ENCODE measurements at places on chromosomes 16 and 17.

GRCh38 chr17:16989230-16989952 lies 17.5 kb upstream of the TNFRSF13B start:
- DNase-seq, result no peak

DNA sequence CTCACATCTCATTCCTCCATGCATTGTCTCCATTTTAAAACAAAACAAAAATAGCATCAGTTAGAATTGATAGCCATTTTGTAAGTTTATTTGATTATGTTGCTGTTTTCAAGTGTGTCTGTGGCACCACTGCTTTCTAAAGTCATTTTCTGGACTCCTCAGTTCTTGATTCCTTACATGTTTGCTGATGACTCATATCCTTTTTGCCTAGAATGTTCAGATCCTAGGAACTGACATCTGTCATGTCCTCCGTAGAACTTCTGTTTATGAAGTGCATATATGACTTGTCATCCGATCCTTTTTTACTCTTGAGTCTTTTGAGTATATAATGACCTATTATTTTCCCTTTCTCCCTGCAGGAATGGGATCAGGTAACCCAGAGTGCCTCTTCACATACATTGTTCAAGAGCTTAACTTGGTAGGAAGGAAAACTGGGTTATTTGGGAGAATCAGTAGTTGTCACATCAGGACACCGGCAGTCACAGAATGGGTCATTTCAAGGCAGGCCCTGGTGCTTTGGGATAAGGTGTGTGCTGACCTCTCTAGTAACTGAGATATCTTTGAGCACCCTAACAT lies 69.2 kb downstream of the MAP2K4 start:
- no peak for DNase-seq

GRCh38 chr16:19484096-19484495 lies 37.8 kb downstream of the GDE1 start:
- no peak for DNase-seq

GRCh38 chr16:80350061-80350460 lies 190.7 kb upstream of the DYNLRB2 start:
- no peak for DNase-seq

DNA sequence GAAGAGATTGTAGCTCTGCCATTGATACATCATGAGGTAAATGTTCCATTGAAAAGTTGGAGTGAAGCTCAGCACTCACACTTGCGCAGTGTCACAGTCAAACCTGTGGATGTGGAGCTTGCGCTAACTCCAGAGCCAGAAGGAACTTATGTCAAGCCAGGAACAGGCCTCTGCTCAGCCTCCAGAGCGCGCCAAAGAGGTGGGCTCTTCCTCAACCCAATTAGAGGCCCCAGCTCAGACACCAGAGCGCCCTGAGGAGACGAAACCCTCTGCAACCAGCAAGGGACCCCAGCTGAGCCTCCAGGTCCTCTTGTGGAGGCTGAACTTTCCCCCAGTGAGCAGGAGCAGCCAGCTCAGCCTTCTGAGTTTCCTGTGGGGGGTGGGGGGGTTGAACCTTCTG lies 61.5 kb upstream of the FBXO47 start:
- DNase-seq, result no peak

DNA sequence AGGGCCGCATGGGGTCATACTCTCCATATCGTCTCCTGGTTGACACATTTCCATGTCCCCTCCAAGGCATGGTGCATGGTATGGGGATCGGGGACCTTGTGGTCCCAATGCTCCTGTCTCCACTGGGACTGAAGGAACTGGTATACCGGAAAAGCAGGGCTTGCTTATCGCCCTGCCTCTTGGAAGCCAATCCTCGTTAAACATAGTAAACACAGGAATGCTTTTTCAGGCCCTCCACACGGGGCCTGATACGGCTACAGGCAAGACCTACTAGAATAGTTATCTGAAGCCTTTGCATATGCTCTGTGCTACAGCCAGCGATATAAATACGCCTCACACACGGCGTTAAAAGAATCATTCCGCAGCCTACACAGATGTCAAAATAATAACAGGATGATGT lies 159.5 kb downstream of the SHISA9 start:
- no peak for DNase-seq

- DNase-seq, result no peak
Measured at GRCh38 chr16:56263711-56264608, 72.7 kb downstream of the GNAO1 start.

Data from forelimb muscle (tissue), 1 donor.